ENCODE measurements at places on chromosomes 3 and 15.

DNA sequence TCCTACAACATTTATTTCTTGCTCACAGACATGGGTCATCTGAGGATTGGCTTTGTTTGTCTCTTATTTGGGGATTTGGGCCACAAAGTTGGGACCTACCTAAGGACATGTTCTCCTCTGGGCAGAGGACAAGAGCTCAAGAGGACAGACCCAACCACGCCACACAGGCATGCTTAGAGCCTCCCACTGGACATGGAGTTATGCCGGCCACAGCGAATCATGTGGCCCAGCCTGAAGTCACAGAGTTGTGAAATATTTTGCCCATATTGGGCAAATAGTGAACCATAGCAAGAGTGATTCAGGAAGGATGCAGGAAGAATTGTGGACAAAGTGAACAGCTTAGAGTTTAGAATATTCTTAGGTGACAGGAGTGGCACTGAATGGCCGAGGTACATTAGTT is 9.9 kb downstream of the TRAK1 start:
- no peak for DNase-seq

DNA sequence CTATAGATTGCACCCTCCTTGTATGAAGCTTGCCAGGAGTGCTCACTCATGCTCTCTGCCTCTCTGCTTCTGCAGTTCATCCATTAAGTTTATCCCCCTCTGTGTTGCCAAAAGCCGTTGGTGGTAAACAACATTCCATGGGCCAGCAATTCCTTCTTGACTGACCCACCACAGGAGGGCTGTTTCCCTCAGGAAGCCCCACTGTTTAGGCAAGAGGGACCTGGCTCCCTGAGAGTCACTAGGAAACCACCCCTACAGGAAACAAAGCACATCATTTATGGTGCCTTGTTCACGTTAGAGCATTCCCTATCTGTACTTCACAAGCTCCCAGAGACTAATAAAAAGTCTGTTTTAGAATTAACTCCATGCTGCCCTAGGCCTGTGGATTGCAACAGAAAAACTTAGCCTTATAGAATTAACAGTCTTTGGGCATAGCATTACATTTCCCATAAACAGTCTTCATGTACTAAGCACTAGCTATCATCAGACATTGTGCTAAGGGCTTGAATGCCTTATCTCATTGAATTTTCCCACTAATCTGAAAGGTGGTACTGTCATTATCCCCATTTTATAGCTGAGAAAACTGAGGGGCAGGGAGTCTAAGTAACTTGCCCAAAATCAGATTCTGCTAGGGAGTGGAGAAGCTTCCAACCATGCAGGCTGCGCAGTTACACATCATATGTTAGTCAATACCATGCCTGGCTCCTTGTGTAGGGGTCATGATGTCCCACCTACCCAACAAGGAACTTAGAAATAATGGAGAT is 149.9 kb downstream of the SHQ1 start:
- no peak for DNase-seq

DNA sequence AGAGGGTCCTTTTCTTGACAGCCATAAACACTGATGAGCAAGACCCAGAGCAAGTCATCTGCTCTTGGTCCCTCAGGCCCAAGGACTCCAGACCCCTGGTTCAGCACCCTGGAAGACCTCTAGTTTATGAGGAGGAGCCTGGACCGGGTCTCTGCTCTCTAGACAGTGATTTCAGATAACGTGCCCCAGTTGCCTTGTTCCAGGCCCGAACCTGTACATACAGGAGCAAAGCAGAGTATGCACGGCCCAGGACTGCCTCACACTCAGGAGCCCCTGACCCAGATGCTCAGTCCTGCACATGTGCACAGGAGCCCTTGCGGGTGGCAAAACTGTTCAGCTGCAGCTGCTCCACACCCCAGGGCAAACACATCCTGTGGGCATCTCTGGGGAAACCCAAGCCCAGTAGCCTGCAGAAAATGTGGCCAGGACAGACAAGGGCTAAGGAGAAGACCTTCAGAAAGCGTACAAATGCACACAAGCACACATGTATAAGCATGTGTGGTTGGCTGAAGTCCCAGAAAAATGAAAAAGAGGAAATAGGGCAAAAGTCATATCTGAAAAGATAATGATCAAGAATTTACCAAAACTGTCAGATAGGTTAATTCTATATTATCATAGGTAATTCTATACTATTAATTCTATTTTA is 59.9 kb upstream of the CORO2B start:
- no peak for DNase-seq

GRCh38 chr3:56823421-56823926 is 21.7 kb upstream of the ARHGEF3 start:
- DNase-seq: no peak

GRCh38 chr3:37770938-37771918 is 90.5 kb upstream of the CTDSPL start:
- no peak for DNase-seq

DNA sequence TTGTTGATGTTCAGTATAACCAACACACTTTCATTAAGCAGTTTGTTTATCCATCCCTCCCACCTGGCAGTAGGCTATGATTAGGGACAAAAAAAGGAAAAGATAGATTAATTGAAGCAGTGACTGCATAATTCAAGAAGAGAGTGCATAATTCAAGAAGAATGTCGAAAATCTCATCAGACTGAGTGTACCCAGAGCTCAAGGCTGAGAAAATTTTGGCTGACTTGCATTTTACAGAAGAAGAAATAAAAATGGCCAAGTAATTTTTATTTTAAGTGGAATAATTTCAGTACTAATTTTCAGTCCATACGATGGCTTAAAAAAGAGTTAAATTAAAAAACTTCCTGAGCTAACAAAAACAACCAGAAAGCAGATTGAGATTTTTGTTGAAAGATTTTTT is 145.4 kb upstream of the LRRFIP2 start:
- DNase-seq: no peak

DNA sequence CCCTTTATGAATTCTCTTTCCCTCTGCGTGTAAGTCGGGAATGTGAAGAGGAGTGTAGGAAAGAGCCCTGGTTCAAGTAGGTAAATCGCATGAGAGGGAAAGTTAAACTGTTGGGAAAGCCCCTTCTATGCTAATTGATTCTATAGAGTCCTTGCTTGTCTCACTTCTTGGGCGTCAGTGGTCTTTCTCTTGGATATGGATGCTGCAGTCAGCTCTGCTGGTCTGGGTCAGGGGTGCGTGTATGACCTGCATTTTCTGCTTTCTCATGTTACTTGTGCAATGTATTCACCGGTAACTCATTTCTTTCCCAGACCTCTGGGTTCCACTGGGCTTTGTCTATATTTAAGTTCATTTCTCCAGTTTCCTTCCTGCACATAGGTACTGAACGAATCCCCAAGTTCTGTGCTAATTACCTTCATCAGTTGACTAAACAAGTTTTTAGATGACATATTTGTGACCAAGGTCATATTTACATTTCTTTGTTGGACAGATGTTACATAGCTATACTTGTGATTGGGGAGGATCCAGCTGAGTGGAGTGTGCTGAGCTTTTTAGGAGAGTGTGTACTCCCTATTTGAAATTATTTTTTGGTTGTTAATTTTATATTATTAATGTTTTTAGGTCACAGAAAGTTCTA is 1.4 kb downstream of the SETD5 start:
- DNase-seq: no peak

DNA sequence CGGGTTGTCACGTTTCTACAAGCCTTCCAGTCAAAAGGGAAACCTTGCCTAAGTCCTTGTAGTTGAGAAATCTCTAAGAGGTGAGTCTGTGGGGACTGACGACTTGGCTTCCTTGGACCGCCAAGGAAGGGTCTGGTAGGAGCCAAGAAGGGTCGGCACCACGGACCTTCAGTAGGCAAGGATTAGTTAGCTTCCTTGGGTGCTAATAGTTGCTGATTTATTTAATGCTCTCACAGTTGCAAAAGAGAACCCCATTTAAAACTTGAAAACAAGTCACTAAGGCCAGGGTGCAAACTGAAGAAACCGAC is 361 bp upstream of the LCMT2 start:
- DNase-seq: no peak

GRCh38 chr3:158568784-158569183 is 2.2 kb upstream of the MLF1 start:
- no peak for DNase-seq

DNA sequence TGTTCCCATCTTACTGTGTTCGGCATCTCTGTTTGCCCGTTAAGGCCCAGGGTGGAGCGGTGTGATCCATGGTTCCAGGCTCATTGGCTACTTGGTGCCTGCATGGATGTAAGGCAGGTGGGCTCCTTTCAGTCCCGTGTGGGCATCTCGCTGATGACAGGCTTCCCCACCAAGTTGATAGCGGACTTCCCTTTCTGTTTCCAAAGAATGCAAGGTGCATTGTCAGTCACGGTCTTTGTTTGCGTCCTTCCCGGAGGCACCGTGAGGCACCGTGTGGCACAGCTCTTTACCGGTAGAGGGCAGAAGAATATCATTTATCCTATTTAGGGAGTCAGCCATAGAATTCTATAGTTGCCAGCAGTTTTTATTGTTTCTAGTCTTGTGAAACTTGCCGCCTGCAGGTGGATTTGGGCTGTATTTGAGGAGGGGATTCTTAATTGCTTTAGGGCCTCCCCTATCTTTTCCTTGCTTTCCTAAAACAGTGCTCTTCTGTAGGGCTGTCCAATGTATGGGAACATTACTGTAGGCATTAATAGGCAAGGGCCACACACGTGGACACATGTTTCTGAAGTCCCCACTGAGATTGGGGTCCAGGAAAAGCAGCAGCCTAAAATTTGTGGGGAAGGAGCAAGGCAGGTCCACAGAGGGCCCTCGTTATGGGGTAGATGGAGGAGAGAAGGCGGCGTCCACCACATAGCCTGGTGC is 244.1 kb downstream of the SLCO3A1 start:
- no peak for DNase-seq

DNA sequence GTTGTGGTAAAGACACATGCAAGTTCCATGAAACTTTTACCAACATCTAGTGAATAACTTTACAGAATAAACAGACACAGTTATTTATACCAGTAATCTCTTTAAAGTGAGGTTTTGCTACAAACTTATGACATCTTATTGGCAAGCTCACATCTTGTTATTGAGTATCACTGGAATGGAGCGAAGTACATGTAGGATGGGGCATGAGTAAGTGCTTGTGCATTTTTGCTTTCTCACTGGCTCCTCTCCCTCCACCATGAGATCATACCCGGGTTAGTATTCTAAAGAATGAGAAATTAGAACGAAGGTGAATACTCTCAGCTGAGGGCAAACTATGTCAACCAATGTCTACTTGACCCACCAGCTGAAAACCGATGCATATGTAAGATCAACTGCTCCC is 193.3 kb upstream of the ZNF717 start:
- no peak for DNase-seq

DNA sequence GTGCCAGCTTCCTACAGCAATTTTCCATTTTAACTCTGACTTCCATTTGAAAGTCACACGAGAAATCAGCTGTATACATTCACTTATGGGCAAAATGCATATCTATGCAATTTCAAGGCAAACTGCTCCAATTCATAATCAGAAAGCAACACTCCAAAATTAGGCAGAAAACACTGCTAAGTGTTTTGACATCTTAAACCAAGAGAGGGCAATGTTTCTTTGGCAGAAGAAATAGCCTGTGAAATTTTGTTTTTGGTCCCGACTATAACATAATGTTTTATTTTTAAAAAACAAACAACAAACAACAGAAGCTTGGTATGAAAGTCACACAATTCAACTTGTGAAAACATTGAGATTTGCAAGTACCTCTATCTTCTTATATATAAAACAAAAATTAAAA is 42.6 kb downstream of the GOLIM4 start:
- no peak for DNase-seq

- DNase-seq: no peak
These were observed 284.1 kb downstream of the ZBBX start for GRCh38 chr3:167095976-167096375.

DNA sequence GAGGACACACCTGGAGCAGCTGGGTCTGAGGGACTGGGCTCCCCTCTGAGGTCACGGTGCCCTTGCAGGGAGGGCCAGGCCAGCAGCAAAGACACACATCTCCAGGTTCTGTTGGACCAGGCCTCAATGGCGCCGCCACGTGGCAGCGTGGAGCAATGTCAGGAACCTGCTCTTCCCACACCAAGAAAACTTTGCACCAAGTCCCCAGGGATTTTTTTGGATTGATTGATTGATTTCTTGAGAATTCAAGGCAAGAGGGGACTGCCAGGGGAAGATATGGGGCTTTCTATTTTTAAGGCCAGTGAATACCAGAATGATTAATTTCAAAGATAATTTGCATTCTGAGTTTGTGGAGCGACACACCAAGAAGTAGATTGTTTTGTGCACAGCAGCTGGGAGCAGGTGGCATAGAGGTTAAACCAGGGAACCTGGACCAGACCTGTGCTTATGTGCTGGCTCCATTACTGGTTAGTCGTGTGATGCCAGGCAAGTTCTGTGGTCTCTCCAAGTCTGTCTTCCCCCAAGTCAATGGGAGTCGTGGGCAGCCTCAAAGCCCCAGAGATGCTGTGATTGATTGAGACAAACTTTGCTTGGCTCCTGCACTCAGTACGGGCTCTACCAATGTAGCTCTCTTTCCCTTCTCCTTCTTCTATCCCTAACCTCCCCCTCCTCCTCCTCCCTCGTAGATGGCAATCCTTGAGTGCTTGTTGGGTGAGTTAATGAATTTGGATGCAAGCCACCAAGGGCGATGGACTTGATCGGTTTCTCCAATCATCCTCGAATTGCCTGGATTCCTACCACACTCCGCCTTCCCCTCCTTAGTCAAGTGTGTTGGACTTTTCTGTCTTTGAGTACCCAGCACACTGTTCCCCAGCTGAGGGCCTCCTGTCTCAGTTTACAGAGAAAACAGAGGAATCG is 96.2 kb upstream of the TRPM1 start:
- no peak for DNase-seq

DNA sequence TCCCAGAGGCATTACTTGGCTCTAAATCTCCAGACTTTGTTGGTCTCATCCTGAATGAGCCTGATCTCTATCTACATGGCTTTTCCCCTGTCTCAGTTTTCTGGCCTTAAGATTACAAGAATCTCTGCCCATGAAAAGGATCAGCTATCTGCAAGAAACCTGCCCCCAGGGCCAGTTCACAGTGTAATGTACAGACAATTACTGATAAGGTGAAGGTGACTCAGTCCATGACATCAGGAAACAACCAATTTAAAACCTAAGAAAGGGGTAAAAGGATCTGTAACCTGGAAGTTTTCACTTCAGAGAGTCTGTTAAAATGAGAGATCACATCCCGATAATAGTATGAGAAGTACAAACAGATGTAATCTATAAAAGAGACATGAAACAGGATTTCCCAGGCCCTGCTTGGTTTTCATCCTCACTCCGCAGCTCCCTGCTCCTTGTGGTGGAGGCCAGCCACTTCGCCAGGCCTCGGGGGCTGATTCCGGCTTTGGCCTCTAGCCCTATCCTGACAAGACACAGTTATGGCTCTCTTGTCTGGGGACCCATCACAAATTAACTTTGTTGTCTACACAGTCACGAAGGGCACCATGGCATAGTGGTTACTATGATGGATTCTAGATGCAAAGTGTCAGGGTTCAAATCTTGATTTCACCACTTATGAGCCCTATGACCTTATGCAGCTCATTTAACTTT is 136.9 kb downstream of the THSD4 start:
- DNase-seq: no peak

GRCh38 chr15:74789171-74789631 is 7.3 kb downstream of the CSK start:
- DNase-seq: no peak
